Heart left ventricle (tissue), 16 donors: ENCODE measurements at places on chromosomes 2 and 18. TPM values are rescaled to one million over a fixed set of nuclear protein-coding genes. Genes with fewer than 3 reads are reported as not detected.

DNA sequence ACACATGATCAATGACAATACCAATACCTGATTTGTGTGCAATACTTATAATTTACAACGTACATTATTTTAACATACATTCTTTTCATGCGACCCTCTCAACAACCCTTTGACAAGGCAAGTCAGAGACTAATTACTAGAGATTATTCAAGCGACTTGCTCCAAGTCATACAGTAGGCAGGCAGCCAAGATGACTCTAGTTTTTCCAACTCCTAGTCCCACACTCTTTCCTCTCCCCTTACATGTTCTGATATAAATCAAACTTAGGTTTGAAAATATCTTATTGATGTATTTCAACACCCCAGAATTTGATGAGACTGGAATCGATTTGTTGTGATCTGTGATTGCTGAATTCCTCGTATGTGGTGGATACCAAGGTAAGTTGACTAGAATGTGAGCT, 8.0 kb upstream of the CYP27C1 start:
- H3K4me3 ChIP-seq, result no peak overlapping the region
- H3K27me3 ChIP-seq, result no peaks in the 10 kb centered on the region

The PCARE gene
- polyA plus RNA-seq, result 0.10 TPM

DNA sequence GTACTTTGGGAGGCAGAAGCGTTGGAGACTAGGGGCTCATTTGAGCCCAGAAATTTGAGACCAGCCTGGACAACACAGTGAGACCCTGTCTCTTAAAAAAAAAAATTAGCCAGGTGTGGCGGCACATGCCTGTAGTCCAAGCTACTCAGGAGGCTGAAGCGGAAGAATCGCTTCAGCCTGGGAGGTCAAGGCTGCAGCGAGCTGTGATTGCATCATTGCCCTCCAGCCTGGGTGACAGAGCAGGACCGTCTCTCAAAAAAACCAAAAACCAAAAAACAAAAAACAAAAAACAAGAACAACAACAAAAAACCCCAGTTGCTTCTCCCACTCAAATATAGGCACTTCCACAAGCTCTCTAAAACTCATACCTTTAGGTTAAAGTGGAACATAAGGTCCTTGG, 27.4 kb upstream of the ADCYAP1 start:
- H3K4me3 ChIP-seq, result no peak overlapping the region
- no peak overlapping the region for H3K27ac ChIP-seq
- no peaks in the 10 kb centered on the region for H3K4me1 ChIP-seq
- H3K36me3 ChIP-seq, result no peaks in the 10 kb centered on the region

DNA sequence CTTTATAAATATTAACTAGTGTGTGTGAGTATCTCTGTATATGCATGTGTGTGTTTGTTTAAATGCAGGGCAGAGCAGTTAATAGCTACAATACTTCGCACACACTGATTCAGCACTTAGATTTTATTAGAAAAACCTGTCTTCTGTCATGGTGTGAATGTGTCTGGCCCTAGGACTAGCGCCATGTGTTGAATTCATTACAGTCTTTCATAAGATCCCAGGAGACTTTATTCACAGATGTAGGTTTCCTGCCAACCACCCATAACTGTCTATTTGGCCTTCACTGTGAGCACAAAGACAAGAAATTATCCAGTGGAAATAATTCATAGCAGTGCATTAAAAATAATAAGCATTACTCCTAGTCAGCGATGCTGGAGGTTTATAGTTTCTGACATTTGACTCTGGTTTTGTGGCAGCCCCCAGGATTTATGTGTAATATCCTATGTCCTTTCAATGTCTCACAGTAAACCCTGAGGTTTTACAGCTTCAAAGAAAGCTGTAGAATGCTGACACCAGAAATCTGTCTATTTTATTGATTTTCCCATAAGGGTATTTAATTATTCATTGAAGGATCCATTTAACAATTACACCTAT, 93.9 kb downstream of the ZNF804A start:
- H3K4me3 ChIP-seq, result no peak overlapping the region
- no peaks in the 10 kb centered on the region for H3K4me1 ChIP-seq
- no peaks in the 10 kb centered on the region for H3K27me3 ChIP-seq
- H3K27ac ChIP-seq, result no peak overlapping the region
- H3K36me3 ChIP-seq, result no peaks in the 10 kb centered on the region
- no peak for DNase-seq

The DNAH6 gene
- polyA plus RNA-seq, result 0.08 TPM

- no peak overlapping the region for H3K27ac ChIP-seq
- H3K4me1 ChIP-seq, result peaks cover 12% of the 10 kb centered on the region
- H3K27me3 ChIP-seq, result no peaks in the 10 kb centered on the region
- no peak for DNase-seq
- H3K4me3 ChIP-seq, result no peak overlapping the region
- H3K36me3 ChIP-seq, result no peaks in the 10 kb centered on the region
These were observed 102.1 kb downstream of the ATAD2B start for GRCh38 chr2:23824777-23825212.

- no peak overlapping the region for H3K27ac ChIP-seq
- H3K4me1 ChIP-seq, result no peaks in the 10 kb centered on the region
- H3K27me3 ChIP-seq, result no peaks in the 10 kb centered on the region
- H3K4me3 ChIP-seq, result no peak overlapping the region
These were observed 1280.5 kb upstream of the CDH2 start for GRCh38 chr18:29457316-29457889.

The PNKD gene
- 54.6 TPM for polyA plus RNA-seq

- no peak overlapping the region for H3K27ac ChIP-seq
- H3K4me1 ChIP-seq, result no peaks in the 10 kb centered on the region
- H3K36me3 ChIP-seq, result no peaks in the 10 kb centered on the region
- DNase-seq, result no peak
These were observed 7.4 kb downstream of the ARHGEF4 start for GRCh38 chr2:130844161-130844560.

DNA sequence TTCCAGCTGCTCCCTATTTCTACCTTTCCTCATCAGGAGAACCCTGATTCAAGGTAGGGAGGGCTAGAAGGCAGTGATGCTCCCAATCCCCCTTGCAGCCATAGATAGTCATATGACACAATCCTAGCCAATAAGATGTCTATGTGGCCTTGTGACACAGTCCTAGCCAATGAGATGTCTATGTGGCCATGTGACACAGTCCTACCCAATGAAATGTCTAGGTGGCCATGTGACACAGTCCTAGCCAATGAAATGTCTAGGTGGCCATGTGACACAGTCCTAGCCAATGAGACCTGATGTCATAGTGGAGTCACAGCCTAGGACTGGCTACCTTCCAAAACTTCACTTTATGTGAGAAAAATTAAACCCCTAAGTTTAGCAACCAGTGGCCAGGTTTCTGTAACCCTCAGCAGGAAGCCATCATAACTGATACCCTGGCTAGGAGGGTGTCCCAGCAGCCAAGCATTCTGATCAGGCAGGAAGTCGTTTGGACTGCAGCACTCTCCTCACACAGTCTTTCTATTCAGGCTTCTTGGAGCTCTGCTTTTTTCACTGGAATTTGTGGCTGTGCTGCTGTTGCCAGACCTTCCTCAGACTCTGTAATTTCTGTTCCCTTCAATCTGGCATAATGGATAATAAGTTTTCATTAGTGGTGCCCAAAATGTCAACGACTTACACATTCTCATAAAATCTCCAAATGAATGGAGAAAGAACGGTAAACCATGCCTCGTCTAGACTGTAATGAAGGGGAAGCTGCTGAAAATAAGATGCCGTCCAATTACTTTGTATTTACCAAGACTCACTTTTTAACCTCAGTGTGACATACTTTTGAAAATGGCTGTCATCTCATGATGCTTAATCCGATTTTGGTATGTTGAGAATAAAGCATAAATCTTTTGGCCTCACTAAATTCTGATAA, 165.0 kb upstream of the NCKAP5 start:
- H3K4me1 ChIP-seq, result no peaks in the 10 kb centered on the region
- no peak overlapping the region for H3K27ac ChIP-seq
- H3K27me3 ChIP-seq, result no peaks in the 10 kb centered on the region
- DNase-seq, result no peak
- no peaks in the 10 kb centered on the region for H3K36me3 ChIP-seq

The ACTG2 gene
- polyA plus RNA-seq, result 4.2 TPM

The GPBAR1 gene
- 1.8 TPM for polyA plus RNA-seq

DNA sequence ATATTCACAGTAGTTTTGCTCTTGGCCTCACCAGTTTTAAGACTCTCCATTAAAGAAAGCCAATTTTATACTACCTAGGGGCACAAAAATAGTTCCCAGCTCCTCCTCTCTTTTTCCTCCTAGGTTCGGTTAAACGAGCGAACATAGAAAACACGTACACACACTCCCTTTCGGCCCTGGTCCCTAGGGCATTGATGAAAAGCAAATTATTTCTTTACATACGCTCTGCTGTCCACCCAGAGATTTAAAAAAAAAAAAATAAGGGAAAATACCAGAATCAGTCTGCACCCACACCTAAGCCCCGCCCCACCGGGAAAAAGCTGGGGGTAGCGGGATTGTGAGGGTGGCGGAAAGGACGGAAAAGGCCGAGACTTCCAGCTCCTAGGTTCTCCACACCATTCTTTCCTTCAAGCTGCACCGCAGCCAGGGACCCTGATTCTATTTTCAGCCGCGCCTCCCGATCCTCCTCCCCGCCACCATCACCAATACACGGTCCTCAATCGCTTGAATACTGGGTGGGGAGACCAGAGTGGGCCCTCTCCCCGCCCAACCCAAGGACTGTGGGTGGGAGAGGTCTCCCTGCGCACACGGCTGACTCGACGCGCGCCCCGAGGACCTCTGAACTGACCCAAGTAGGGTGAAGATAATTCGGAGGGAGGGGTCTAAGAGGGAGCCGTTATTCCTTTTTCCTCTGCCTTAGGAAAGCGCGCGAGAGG, 769 bp downstream of the ATF2 start:
- peak overlapping the region; percentile 98 for H3K27ac ChIP-seq
- peaks cover 16% of the 10 kb centered on the region for H3K4me1 ChIP-seq
- H3K36me3 ChIP-seq, result no peaks in the 10 kb centered on the region
- H3K4me3 ChIP-seq, result peak overlapping the region; percentile 94

GRCh38 chr18:79246309-79247108, 149.2 kb upstream of the NFATC1 start:
- H3K27ac ChIP-seq, result no peak overlapping the region
- peak; percentile 58 for DNase-seq
- H3K27me3 ChIP-seq, result no peaks in the 10 kb centered on the region
- no peaks in the 10 kb centered on the region for H3K36me3 ChIP-seq
- H3K4me3 ChIP-seq, result no peak overlapping the region
- no peaks in the 10 kb centered on the region for H3K4me1 ChIP-seq

DNA sequence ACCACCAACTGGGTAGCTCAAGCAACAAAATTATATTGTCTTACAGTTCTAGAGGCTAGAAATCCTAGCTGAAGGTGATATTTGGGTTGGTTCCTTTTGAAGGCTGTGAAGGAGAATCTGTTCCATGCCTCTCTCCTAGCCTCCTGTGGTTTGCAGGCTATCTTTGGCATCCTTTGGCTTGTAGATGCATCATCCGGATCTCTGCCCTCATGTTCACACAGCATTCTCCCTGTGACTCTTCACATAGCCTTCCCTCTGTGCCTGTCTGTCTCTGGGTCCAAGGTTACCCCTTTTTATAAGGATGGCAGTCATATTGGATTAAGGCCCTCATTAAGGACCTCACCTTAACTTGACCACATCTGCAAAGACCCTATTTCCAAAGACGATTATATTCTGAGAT, 78.6 kb upstream of the MAP3K20 start:
- H3K4me3 ChIP-seq, result no peak overlapping the region
- H3K36me3 ChIP-seq, result no peaks in the 10 kb centered on the region
- H3K4me1 ChIP-seq, result peaks cover 21% of the 10 kb centered on the region
- H3K27ac ChIP-seq, result no peak overlapping the region
- no peaks in the 10 kb centered on the region for H3K27me3 ChIP-seq
- no peak for DNase-seq

The GEN1 gene
- polyA plus RNA-seq, result 1.0 TPM

DNA sequence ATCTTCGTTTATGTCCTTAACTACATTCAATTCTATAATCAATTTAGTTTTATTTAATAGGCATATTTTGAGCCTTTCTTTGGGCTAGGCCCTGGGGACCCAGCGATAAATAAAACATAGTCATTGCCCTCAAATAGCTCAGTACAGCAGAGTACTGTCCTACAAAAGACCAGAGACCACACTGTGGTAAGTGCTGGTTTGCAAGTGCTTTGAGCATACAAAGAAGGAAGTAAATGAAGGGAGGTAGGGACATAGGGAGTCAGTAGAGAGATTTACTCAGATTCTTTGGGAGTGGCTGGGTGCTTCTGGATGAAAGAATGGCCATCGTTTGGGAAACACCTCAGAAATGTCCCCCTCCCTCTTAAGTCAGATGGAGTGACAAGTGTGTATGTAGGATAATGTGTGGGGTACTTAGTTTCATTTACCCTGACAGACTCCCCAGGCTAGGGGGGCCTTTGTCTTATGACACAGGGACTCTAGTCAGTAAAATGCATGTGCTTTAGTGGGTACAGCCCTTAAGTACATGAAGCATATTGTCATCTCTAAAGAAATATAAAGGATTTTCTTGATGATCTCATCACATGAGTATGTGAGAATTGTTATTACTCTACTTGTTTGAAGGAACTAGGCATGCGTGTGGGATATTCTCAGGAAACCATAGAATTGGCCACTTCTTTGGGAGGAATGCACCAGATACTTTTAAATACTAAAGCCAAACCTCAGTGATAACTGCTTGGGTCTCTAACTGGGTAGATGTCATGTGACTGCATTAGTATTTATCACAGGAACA, 35.1 kb downstream of the MAPRE2 start:
- no peak overlapping the region for H3K4me3 ChIP-seq
- no peaks in the 10 kb centered on the region for H3K27me3 ChIP-seq
- peak overlapping the region; percentile 84 for H3K27ac ChIP-seq
- H3K36me3 ChIP-seq, result peaks cover 9% of the 10 kb centered on the region
- DNase-seq, result no peak
- H3K4me1 ChIP-seq, result peaks cover 67% of the 10 kb centered on the region

DNA sequence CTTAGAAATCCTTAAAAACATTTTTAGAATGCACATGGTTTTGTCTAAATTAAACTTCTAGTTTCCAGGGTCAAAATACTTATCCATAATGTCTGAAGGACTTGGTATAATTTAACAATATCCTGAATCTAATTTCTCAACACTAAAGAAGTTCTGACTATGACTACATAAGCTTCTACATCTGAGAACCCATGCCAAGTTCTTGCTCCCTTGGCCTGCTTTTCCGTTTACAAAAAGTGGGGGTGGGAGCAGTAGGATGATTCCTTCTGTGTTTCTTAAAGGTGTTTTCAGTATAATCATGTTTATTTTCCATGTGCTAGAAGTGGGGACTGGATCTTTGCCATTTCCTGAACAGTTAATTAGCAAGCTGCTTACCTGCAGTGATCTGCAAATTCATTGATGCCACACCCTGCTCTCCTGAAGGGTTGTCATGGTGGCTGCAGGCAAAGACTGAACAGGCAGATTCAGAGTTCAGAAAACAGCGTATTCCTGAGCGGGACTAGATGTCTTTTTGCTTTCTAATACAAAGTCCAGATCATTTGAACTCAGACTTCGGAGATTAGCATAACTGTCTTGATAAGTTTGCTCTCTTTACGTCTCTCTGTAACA, 36.2 kb downstream of the ADNP2 start:
- H3K4me3 ChIP-seq, result no peak overlapping the region
- no peaks in the 10 kb centered on the region for H3K4me1 ChIP-seq
- H3K36me3 ChIP-seq, result peaks cover 6% of the 10 kb centered on the region
- no peak for DNase-seq

GRCh38 chr2:12688091-12688490, 28.6 kb upstream of the TRIB2 start:
- no peak overlapping the region for H3K4me3 ChIP-seq
- no peak for DNase-seq
- no peaks in the 10 kb centered on the region for H3K36me3 ChIP-seq
